ENCODE measurements at places on chromosomes 7 and 10.

GRCh38 chr10:87927091-87927490 lies 63.7 kb downstream of the PTEN start:
- no peak for DNase-seq

GRCh38 chr7:26853788-26854393 lies 10.5 kb downstream of the SKAP2 start:
- DNase-seq = peak; percentile 27

DNA sequence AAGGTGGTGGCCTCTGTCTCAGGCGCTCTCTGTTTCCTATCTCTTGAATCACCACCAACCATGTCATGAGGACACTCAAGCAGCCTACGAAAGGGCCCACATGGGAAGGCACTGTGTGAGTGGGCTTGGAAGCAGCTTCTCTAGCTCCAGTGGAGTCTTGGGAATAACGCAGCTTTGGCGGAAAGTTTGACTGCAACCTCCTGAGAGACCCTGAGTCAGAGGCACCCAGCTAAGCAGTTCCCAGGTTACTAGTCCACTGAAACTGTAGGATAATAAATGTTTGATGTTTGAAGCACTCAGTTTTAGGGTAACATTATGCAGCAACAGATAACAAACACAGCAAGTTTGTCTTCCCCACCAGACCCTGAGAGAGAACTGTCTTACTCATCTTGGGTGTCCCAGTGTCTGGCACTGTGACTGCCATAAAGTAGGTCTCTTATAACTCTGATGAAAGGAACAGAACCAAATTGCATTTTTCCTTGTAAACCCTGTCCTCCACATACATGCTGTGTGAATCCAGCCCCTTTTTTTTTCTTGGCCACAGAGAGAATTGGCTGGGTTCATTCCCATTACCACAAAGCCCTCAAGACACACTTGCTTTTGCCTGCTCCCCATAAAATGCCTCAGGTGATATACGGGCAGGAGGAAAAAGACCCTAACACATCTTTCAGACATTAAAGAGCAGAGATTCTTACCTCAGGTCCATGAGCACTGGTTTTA lies 185.5 kb downstream of the ZNF365 start:
- DNase-seq = no peak

DNA sequence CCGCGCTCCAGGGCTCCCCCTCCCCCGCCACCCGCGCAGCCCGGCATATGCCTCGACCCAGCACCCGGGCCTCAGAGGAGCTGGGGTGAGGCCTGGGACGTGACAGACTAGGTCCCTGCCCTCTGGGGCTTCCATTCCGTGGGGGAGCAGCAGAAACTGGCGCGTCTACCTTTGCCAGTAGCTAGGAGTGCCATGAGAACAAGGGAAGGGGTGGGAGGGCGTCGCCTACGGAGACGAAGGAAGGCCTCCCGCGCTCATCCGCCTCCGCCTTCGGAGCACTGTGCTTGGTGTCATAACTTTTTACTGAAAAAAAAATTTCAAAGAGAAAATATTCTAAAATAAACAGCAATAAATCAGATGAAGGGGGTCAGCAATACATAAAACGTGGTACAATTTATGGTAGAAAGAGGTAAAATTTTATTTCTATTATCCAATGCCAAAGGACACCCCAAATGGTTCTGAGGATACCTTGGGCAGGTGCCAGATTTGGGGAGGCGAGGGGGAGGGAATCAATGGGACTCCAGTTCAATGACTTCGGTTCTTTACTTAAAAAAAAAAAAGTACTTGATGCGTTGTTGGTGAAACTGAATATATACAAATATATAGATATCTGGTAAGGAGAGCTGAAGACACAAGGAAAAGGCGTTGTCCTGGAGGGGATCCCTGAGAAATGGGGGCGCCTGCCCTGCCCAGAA lies 35.1 kb upstream of the GRID1 start:
- no peak for DNase-seq

DNA sequence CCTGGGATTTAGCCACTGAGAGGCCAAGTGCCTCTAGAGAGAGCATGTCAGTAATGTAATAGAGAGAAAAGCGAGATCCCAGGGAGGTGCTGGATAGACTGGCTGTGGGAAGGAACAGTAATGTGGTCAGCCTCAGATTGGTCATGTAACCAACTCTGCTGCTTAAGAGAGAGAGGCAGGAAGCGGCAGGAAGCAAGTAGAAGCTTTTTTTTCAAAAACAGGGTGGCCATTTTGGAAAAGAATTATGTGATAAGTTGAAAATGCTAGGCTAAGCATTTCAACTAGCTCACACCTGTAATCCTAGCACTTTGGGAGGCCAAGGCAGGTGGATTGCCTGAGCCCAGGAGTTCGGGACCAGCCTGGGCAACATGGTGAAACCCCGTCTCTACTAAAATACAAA lies 3.7 kb upstream of the PCOLCE start:
- no peak for DNase-seq

DNA sequence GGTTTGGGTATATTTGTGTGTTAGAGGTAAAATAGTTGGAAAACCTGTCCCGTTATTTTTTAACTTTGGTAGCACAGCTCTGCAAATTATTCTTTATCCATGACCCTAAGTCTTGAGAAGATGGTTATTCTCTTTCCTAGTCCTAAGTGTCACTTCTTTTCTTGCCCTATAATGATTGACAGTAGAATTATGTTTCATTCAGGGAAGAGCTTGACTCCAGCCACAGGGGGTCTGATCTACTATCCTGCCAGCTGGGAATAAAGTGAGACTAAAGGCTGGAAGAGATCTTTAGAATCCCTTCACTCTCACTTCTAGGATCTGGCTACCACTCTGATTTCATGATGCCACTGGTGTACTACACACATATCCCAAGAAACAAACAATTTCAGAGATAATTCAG lies 90.4 kb downstream of the PHTF2 start:
- peak; percentile 42 for DNase-seq

GRCh38 chr7:99031496-99031895 lies 112.4 kb downstream of the SMURF1 start:
- no peak for DNase-seq

GRCh38 chr7:126578338-126578737 lies 674.4 kb downstream of the GRM8 start:
- no peak for DNase-seq

- DNase-seq = no peak
Observed at GRCh38 chr7:141301544-141301943, 227.7 kb downstream of the TMEM178B start.

- DNase-seq = no peak
Observed at GRCh38 chr10:70265032-70265689, 18.6 kb downstream of the NPFFR1 start.

DNA sequence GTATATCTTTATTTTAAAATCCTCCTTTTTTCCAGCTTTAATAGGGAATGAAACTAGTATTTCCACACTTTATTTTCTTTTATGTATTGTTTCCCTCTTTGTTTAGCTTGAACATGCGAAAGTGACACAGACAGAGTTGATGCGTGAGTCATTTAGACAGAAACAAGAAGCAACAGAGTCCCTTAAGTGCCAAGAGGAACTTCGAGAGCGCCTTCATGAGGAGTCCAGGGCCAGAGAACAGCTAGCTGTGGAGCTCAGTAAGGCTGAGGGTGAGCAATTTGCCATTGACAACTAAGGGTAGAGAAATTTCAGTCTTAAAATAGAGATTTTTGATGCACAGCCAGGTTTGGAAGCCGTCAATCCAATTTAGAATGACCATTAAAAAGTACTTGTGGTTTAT lies 73.1 kb downstream of the CYP51A1 start:
- no peak for DNase-seq

DNA sequence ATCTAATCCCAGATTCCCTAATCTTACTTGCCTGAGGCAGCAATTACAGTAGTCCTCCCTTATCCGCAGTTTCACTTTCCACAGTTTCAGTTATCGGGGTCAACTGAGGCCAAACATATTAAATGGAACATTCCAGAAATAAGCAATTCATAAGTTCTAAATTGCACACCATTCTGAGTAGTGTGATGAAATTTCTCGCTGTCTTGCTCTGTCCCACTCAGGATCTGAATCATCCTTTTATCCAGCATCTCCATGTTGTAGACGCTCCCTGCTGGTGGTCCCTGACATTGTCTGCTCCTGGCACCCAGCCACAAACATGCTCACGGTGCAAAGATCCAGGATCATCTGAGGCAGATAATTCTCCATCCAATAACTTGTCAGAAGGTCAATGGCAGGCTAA lies 128.7 kb upstream of the CXCL12 start:
- DNase-seq = no peak

- no peak for DNase-seq
Observed at GRCh38 chr7:156230576-156230975, 410.0 kb upstream of the RNF32 start.

DNA sequence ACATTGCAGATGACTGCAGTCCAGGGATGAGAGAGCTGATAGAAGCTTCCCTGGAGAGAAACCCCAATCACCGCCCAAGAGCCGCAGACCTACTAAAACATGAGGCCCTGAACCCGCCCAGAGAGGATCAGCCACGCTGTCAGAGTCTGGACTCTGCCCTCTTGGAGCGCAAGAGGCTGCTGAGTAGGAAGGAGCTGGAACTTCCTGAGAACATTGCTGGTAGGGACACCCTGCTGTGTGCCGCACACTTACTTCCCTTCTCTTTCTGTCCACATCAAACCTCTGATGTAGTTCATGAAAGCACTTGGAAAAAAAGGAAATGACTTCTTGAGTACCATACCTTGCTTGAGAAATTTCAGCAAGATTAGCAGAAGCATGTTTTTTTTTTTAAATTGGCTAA lies 25.3 kb downstream of the MAP3K8 start:
- no peak for DNase-seq

DNA sequence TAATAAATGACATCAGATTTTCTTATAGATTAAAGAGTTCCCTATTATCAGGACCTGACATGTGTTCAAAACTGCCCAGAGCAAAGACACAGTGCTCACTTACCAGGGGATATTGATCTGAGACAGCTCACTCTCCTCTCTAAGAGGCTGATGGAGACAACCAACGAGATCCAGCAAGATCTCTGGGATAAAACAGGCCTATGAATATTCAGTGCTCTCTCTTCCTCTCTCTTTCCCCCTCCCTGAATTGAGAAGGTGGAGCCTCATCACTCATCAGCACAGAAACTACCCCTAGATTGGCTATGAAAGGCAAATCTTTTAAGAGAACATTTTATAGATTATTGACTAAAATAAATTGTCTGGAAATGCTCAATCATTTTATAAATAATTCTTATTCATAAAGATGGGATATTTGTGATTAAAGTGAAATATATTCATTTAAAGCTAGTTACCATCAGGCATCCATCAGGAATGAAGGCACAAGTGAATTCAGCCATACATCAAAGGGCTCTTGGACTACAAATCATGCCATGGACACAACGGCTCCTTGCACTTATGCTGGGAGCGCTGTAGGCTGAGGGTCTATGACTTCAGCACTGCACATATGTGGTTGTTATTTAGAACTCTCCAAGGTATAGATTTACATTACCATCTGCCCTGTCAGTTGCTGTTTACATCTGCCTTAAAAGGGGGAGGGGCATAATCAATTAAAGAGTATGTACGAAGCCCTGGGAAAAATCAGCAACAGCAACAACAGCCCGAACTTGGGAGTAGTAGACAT lies 3.4 kb upstream of the PPP1R17 start:
- DNase-seq = no peak

DNA sequence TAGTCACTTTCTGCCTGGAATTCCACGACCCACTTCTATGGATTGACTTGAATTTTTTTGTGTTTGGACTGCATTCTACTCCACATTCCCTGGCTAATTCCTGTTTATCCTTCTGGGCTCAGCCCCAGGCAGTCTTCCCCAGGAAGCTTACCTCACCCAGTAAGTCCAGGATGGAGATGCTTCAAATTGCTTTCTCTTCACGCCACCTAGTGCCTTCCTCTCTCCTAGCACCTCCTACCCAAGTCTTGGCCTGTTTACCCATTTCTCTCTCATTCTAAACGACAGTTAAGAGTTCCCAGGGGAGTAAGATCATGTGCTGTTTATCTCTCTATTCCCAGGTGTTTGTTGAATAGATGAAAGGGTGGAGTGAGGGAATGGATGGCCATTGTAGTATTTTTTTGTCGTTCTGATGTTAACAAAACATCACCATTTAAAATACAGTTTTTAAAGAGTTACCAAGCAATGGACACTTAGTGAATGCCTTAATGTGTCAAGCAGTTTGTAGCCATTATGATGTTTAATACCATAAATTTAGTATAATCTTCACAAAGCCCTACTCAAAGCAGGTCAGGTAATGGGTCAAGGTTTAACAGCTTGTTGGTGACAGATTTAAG lies 45.5 kb upstream of the TARP start:
- peak; percentile 60 for DNase-seq

- DNase-seq = no peak
Observed at GRCh38 chr7:134892963-134893362, 93.3 kb upstream of the AGBL3 start.

DNA sequence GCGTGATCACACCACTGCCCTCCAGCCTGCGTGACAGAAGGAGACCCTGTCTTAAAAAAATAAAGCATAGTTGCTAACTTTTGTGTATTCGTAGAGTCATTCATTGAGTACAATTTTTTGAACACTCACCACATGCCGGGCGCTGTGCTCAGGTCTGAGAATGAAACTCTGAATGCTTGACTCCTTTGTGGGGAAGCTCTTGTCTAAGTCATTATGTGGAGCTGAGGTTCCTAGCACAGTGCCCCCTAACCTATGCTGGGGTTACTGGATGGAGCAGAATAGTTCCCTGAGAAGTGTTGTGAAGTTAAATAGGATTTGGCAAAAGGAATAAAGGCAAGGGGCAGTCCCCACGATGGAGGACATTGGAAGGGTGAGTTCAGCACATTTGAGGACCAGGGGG lies 123.3 kb downstream of the CELF2 start:
- no peak for DNase-seq

DNA sequence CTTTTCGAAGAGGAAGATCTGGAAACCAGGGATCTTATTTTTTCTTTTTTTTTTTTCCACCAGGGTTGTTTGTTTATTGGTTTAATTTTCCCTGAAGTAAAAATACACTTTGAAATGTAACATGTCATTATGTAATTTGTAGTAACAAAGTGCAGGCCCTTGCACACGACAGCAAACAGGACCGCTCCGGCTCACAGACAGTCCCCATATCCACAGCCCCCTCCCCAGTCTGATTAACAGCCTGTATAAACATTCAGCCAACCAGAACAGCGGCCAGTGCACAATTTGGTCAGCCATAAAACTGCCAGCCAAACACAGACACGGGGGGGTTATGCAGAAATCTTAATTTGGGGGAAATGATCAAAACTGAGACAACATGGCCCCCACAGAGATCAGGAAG lies 431.6 kb upstream of the NPVF start:
- peak; percentile 25 for DNase-seq

- no peak for DNase-seq
Observed at GRCh38 chr7:135980665-135981180, 3.6 kb upstream of the MTPN start.

GRCh38 chr7:32658034-32658433 lies 162.7 kb downstream of the AVL9 start:
- no peak for DNase-seq

GRCh38 chr7:37070471-37070870 lies 346.2 kb upstream of the AOAH start:
- no peak for DNase-seq

Measured in NCI-H2227 treated with DMSO at 0.1 percent for 48 hours (cell line).